Kidney epithelial cell (primary cell): ENCODE measurements at places on chromosomes 16 and 17. TPM values are rescaled to one million over a fixed set of nuclear protein-coding genes. Genes with fewer than 3 reads are reported as not detected.
A peak's percentile ranks its signal among the peaks of the same experiment; 100 is the strongest.

Gene RAB37
- 0.82 TPM in 1 of 2 replicates, not detected in the other for total RNA-seq

- no peak for DNase-seq
Measured at GRCh38 chr16:10485698-10486382, 94.6 kb downstream of the EMP2 start.

DNA sequence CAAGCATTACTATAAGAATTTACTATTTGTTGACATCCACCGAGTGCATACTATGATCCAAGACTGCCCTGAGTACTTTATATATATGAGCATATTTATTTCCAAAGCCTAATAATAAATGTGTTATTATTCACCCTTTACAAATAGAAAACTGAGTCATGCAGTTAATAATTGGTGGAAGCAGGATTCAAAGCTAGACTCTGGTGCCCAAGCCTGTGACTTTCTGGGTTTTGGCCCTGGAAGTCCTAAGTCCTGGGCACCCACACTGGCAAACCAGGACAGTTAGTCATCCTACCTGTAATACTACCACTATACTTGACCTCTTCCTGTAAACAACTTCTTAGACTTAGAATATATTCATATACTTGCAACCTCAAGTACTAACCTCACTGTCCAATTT is 257.4 kb upstream of the IRX5 start:
- no peak for DNase-seq

Gene NMRAL1
- total RNA-seq, result 55.2 and 59.5 TPM in 2 replicates

- peak; percentile 32 for DNase-seq
Measured at GRCh38 chr16:34078691-34079090, 619.3 kb downstream of the TP53TG3F start.

Gene CBX4
- total RNA-seq, result 24.0 and 28.6 TPM in 2 replicates

DNA sequence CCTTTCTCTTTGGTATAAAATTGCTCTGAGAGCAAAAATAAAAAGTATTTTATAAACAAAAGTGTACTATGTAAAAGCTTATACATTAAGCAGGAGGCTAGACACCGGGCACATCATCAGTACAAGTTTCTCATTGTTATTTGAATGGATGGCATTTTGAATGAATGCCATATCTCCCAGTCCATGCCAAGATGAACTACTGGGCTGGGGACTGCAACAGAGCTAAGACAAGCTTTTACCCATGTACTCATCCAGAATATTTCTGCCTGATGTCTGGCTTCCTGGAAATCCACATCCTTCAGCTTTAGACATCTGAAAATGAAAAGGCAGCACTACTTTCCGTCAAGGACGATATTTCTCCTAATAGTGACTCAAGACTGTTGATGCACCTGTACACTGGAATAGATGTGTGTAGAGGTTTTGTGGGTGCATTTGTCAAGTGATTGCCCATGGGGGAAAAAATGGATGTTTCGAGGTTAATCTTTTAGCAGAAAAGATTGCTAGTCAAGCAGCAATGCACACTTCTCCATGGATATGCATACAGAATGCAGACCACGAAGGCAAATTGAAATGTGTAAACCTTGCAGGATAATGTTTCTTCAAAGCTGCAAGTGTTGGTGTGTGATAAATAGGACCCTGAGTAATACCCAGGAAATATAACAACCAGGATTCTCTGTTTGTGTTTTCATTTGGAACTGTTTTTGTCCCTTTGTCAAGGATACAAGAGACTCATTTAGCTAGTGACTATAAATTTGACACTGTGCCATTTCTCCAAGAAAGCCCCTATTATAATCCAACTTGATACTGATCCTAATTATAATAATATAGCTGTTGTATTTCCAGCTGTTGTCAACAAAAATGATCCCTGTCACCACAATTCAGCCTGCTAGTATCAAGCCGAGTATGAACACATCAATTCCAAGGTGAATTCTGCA is 173.8 kb downstream of the CDH8 start:
- no peak for DNase-seq

Gene TSNAXIP1
- 0.62 and 0.63 TPM in 2 replicates for total RNA-seq

Gene FBXO31
- total RNA-seq, result 25.1 and 28.9 TPM in 2 replicates

Gene NOXO1
- 0.96 TPM in 1 of 2 replicates, not detected in the other for total RNA-seq

Gene TADA2A
- total RNA-seq, result 14.5 and 25.1 TPM in 2 replicates

- no peak for DNase-seq
Measured at GRCh38 chr16:27401768-27402568, at the start of gene IL21R. Gene IL21R, plus strand, starts transcription at chr16:27402174. Its CDS starts 27,898 bp downstream, at chr16:27430072.

DNA sequence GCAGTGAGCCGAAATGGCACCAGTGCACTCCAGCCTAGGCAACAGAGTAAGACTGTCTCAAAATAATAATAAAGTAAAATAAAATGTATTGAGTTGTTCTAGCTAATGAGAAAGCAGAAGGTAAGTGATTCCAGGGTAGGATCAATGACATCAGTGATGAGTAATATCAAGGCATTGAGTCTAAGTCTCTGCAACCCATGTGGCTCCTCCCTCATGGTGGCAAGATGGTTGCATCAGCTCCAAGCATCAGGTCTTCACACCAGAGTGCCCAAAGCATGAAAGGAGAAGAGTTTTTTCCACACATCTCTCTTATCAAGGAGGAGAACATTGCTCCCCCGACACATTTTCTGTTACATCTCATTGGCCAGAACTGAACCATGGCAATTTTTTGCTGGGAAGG is 34.8 kb upstream of the GAS7 start:
- no peak for DNase-seq

GRCh38 chr17:2563061-2563460 is 30.4 kb upstream of the PAFAH1B1 start:
- no peak for DNase-seq

Gene NME3
- total RNA-seq, result 44.9 and 45.3 TPM in 2 replicates

GRCh38 chr17:67016039-67016762 is 28.2 kb upstream of the CACNG1 start:
- no peak for DNase-seq

DNA sequence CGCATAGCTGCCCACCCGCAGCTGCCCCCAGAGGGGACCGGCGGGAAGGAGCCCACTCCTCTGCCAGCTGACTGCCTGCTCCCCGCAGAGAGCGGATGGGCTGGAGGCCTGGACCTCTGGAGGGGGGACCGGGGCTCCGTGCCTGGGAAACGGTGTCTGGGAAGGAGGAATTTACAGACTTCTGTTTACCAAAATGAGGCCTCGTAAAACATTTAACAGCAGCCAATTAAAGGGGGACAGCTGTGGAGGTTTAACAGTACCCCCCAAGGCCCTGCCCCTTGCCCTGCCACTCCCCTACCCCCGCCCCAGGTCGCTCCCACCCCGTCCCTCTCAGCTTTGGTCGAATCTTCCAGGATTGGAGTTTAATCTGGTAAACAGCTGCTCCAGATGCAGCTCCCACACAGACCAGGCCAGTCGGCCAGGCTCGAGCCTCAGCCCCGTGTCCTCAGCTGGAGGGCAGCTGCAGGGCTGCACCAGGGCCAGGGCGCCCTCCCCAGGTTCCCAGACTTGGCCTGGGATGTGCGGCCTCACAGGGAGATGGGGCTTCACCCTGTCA is 41.1 kb downstream of the BAHCC1 start:
- no peak for DNase-seq

Gene TPPP3
- 0.46 and 1.4 TPM in 2 replicates for total RNA-seq

Gene TIGD7
- 3.1 and 3.4 TPM in 2 replicates for total RNA-seq

DNA sequence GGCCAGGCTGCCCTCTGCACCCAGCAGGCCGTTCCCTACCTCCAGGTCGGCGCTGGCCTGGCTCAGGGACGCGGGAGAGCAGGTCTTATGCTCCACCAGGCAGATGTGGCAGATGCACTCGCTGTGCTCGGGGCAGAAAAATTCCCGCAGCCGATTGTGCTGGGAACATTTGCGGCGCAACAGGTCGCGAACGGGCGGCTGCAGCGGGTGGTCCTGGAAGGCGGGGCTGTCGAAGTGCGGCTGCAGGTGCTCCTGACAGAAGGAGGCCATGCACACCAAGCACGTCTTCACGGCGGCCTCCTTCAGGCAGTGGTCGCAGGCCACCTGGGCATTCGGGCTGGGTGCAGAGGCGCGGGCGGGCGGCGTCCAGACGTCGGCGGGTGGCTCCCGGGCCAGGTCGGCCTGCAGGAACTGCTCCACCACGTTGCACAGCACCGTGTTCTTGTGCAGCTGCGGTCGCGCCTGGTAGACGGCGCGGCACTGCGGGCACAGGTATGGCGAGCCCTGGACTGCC is 439 bp downstream of the TRIM25 start:
- no peak for DNase-seq

DNA sequence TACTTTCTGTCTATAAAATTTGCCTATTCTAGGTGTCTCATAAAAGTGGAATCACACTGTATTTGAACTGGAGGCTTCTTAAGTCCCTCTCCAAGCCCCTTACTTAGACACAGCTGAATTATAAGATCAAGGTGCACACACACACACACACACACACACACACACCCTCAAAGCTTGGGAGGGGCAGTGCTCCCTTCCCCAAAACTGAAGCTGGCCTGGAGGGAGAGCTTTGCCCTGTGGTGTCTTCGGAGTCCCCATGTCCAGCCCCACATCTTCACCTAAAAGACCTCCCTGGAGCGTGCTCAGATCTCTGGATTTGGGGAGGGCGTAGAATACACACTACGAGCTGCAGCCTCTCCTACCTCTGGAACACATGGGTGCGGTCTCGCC is 828 bp downstream of the EMP2 start:
- no peak for DNase-seq

DNA sequence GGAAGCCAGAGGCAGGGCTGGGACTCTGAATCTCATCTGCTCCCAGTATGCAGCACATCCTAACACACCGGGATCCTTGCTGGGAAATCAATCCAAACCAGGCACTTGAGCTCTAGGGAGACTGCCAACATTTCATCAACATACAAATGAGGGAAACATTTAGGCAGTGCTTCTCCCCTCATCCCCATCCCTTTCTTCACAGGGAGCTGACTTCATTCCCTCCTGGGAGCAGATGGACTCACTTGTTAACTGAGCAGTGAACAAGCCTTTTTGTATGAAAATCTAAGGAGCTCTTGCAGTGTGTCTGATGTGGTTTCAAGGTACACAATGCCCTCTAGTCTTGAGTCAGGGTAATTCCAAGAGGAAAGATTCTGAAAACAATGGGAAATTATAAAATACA is 96.3 kb downstream of the TMEM114 start:
- no peak for DNase-seq

Gene NHERF2
- 27.5 and 46.3 TPM in 2 replicates for total RNA-seq

Gene PIK3R5
- total RNA-seq, result 0.96 and 1.7 TPM in 2 replicates

DNA sequence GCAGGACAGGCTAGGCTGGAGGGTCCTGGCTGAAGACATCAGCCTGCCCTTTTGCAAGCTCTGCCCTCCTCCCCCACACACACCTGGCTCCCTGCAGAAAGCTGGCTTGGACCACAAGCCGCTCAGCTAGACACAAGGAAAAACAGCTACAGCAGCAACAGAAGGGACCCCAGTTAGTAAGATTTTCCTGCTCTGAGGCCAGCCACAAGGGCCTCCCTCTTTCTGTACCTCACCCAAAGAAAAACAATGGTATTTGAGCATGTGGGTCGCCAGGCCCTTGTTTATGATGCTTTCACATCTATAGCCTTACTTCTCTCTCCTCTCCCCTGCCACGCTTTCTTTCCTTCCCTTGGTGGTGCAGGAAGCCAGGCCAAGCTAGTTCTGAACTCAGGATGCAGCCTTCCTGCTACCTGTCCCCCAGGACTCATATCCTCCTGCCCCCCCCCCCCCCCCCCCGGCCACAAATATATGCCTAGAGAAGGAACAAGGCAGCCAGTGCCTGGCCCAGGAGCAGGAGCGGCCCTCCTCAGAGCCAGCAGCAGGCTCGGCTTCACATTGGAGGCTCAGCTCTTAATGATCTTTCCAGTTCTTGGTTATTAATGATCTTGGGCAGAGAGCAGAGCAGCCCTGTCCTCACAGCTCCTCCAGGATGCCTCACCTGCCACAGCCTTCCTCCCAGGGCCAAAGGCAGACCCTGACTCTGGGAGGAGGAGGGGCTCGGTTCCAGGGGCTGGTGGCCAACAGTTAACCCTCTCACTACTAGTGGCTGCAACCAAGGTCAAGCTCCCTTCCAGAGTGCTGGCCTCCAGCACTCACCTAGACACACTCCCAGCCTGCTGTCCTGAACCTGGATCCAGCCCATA is 19.5 kb downstream of the GRIN2C start:
- DNase-seq, result no peak

DNA sequence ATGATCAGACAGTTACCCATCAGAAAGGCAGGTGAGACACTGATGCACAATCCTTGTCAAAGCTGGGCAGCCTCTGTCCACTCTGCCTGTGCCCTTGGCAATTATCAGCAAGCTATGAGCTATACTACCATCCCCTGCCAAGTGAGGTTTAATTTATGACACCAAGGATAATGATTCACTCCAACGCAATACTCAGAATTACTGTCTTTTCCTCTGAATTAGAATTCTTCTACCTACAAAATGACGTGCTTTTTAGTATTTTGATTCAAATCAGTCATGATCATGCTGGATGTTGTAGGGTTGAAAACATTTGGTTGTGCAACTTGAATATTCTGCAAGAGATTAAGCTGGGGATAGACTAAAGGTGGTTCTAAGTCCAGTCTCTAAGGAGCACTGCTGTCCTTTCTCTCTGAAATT is 116.8 kb upstream of the SOX9 start:
- no peak for DNase-seq

Gene KRT12
- total RNA-seq, result not detected in 2 replicates
